ENCODE measurements at places on chromosomes 3 and 15.
A peak's percentile ranks its signal among the peaks of the same experiment; 100 is the strongest.

DNA sequence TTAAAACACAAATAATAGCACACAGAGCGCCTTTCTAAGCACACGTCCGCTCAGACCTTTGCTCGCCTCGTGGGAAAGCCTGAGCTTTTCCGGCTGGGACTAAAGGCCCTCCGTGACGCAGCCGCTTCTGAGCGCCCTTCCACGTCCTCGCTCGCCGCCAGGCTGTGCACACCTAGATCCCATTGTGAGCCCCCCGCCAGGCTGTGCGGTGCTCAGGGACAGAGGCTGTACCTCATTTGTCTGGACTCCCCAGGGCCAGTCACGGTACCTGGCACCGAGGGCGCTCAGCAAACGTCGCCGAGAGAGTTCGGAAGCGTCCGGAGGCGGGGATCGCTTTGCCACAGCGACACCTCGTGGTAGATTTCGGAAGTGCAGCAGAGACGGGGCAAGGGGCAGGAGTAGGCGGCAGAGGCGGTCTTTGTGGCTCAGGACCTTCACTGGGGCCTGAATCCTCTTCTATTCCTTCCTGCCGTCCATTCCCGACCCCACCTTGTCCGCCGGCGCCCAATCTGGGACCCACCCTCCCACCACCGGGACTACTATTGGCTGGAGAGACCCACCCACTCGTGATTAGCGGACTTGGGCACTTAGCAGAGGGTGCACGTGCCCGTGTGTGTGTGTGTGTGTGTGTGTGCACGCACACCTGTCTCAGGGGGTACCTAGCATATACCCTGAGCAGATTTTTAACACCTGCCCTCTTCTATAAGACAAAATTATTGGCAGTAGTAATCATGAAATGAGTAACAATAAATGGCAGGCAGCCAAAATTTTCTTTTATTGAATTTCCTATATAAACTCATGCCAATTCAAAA is 65.6 kb downstream of the RHCG start:
- peak; percentile 98 for DNase-seq

DNA sequence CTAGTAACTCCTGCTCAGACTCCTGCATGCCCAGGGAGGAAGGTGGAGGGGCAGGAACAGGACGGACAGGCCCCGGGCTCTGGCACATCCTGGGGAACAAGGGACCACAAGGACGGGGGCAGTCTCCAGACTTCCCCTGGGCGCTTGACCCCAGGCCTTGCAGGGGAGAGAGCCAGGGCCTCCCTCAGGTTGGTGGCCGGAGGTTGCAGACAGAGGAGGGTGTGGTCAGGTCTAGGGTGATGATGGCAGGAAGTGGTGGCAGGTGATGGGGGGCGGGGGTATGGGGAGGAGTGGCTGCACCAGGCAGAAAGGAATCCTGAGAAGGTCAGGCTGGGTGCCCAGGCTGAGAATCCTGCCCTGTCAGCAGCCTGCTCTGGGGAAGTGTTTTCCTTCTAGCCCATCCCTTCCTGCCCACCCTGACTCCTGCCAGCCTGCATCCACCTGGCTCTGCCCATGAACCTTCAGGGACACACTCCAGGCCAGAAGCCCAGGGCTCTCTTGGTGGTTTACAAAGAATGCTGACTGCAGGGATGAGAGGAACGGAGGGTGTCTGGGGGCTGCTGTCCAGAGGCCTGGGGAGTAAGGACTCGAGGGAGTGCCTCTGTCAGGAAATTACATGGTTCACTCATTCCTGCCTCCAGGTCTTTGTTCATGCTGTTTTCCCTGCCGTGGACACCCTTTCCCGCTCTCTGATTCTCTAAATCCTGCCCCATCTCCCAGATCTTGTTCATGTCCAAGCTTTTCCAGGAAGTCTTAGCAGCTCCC is 15.8 kb downstream of the LOXL1 start:
- DNase-seq: no peak

GRCh38 chr3:71710906-71711494 is 14.2 kb downstream of the EIF4E3 start:
- DNase-seq: no peak

GRCh38 chr3:22977042-22977441 is 226.1 kb upstream of the UBE2E2 start:
- DNase-seq: no peak

GRCh38 chr15:81633889-81634288 is 259.9 kb upstream of the TMC3 start:
- DNase-seq: no peak

DNA sequence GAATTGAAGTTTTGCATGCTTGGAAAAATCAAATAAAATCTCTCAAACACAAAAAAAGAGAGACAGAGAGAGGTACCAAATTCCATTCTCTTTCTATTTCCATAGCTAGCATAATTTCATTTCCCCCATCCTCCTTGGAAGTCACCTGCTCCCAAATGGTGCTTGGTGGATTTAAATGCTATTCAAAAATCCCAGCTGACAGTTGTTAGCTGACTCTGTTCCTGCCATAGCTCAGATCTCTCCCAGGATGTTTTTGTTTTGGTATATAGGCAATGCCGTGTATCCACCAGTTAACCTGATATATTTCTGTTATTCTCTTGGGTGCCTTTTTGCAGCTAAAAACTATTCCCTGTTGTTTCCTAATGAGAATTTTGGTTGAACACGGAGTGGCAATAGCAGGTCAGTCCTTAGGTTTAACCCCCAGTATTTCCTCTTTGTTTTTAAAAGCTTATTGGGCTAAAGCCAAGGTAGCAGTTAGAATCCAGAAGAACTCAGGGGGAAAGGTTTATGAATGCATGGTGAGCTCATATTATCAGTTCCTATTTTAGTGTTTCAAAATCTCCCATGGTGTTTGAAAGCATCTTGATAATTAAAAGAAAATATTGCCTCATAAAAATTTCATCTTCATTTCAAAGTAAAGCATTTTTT is 240.0 kb upstream of the GBE1 start:
- DNase-seq: no peak

DNA sequence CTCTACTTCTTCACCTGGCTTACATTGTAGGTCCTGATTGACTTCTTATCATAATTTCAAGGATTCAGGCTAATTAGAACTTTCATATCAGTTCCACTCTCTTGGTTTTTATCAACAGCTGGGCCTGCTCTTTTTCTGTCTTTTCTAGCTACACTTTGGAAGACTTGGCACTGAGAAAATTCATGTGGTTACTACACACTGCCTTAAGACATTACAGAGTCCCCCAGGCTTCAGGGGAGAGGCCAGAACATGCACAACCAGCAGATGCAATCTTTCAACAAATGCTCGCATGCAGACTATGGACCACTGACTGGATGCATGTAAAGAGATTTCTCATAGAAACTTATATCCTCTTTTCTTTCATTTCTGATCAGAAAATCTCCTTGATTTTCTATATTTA is 423.5 kb downstream of the TUSC7 start:
- no peak for DNase-seq

GRCh38 chr3:152620395-152620794 is 214.5 kb upstream of the P2RY1 start:
- no peak for DNase-seq

DNA sequence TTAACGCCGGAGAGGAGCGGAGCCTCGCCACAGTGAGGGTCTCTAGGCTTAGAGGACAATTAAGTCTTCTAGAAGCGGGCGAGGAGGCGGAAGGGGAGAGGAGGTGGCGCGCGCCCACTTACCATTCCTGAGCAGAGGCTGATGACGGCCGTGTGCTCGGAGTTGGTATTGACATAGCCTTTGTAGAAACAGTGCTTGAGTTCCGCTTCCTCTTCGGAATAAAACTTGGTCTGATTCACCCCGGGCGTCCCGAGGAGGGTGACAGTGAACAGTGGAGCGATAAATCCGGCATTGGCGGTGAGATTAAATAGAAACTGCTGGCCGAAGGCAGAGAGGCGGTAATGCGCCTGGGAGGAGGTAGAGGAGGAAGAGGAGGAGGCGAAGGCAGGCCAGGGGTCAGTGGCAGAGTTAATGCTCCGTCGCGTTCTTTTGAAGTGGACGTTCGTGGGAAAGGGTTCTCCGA is 1.3 kb downstream of the ADAMTS9 start:
- no peak for DNase-seq

DNA sequence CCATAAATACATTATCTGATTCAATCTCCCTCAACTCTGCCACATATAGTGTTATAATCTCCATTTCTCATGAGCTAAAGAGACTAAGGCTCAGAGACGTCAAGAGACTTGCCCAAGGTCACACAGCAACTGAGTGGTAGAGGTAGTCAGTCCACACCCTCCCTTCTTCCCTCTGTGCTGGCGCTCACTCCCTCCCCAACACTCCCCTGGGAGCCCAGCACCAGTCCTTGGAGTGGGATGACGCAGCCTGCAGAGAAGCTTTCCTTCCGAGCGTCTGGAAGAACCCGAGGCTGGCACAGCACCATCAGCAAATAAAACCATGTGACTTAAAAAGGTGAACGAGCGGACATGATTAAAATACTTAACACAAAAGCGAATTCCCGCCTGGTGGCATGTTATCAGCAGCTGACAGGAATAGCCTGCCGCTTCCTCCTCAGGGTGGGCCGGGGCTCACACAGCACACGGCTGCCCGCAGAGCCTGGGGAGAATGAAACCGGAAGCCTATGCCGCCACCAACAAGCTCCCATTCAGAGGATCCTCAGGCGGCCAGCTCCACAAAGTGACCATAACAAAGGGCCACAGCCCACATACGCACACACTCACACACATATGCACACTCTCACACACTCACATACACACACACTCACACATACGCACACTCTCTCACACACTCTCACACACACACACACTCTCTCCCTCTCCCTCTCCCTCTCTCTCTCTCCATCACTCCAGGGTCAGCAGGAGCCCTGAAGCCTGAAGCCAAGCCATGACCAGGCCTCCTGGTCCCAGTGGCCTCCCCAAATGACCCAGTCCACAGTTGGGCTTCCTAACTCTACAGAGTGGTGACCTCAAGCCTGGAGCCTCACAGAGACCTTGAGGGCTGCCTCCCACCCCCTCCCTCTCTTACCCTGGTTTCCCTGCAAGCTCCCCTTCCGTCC is 120.5 kb downstream of the XXYLT1 start:
- no peak for DNase-seq

DNA sequence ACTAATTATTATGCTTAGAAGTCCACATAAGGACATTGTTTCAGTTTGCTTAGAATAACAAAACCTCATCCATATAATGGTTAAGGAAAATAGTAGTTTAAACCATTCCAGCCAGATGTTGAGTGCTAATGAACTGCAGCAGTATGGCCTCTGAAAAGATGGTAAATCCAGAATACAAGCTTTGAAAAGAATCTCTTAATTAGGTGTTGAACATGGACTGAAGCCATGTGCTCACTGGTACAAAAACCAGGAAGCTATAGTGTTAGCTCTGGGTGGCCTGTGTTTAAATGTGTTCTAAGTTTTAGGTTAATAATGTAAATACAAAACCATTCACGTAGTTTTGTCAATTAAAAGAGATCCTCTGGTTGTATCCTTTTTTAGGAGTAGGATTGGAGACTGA is 78.2 kb downstream of the GALK2 start:
- no peak for DNase-seq

- DNase-seq: no peak
Measured at GRCh38 chr3:167057581-167057980, 322.5 kb downstream of the ZBBX start.

GRCh38 chr3:193269343-193270028 is 28.5 kb downstream of the PLAAT1 start:
- DNase-seq: no peak

- DNase-seq: no peak
Measured at GRCh38 chr15:63493436-63493835, 11.0 kb upstream of the USP3 start.

GRCh38 chr3:124325248-124325647 is 333.3 kb upstream of the ROPN1 start:
- no peak for DNase-seq

DNA sequence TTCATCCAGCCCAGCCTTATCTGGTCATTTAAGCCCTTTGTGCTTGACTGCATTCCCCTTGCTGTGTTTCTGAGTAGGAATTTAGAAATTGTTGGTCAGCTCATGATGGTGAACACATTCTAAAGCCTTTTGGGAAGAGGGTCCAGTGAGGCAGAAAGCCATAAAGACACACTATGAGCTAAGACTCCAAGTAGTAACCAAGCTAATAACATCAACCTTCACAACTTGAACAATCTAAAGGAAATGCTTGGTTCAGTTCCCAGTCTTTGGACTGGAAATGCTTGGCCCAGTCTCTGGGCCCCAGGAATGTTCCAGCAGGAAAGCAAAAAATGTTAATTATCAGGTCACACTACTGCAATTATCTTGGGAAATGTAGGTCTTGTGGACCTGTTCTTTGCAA is 7.7 kb downstream of the PLSCR1 start:
- no peak for DNase-seq

GRCh38 chr3:100523050-100523760 is 30.8 kb downstream of the TMEM45A start:
- no peak for DNase-seq

DNA sequence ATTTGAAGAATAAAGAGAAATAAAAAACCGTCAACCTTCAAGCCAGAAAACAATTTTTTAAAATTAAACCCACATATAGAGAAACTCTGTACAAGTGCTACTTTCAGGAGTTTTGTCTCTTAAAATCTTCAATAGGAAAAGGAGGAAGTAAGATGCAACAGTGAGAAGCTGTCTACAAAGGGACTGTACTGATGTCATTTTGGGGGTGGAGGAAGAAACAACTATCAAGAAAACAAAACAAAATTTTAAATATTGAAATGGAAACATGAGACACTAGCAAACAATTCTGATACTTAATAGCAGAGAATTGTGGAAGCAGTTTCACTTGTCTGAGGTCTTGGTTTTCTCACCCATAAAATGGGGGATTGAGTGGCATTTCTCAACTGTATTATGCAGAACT is 84.4 kb downstream of the SLMAP start:
- DNase-seq: no peak

DNA sequence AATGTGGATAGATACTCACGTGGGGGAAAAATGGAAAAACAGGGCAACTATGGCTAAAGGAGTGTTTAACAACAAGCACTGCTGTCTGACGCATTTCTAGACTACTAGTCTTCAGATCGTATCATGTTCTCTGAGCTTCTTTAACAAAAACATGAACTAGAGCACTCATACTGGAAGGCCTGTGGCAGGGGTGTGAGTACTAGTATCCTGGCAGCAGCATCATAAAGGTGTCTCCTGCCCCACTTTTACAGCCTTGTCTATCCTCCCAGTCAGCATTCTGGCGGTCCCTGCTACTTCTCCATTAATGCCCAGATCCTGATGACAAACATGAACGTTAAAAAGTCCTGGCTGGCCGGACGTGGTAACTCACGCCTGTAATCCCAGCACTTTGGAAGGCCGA is 4.0 kb downstream of the FMN1 start:
- DNase-seq: no peak

DNA sequence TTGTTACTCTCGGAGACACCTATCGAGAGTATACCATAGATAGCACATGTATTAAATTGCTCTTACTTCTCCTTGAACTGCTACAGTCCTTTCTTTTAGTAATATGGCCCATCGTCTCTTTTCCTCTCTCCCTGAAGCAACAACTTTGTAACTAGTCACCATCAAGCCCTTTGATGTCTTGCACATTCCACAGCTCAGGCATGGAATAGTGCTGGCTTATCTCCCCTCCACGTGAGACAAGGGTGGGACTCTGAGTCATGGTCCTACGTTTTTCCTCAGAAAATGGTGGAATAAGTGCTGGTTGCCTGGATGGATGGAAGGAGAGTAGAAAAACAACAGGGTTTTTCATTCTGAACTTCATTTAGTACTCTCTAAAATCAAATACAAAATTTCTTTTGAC is 163.3 kb upstream of the MBNL1 start:
- DNase-seq: no peak

Measured in stimulated activated CD8-positive, alpha-beta memory T cell treated with anti-CD3 and anti-CD28 coated beads, Interleukin-15, amount 100 ng/mL, for 24 hours (primary cell).